ENCODE measurements at places on chromosomes 5 and 9. TPM values are rescaled to one million over a fixed set of nuclear protein-coding genes. Genes with fewer than 3 reads are reported as not detected.

- DNase-seq: no peak
These were observed 127.2 kb upstream of the SLC30A5 start for GRCh38 chr5:68966596-68966995.

- DNase-seq: no peak
These were observed 391.0 kb upstream of the WWC1 start for GRCh38 chr5:167900340-167900935.

- DNase-seq: no peak
These were observed 88.5 kb upstream of the SLC27A6 start for GRCh38 chr5:128876569-128877382.

The RASGEF1C gene
- total RNA-seq: not detected

- no peak for DNase-seq
These were observed 161.3 kb downstream of the CAVIN4 start for GRCh38 chr9:100739208-100739607.

GRCh38 chr9:6759185-6759977 is 1.6 kb downstream of the KDM4C start:
- peak; percentile 76 for DNase-seq

GRCh38 chr9:16291921-16292320 is 578.5 kb downstream of the BNC2 start:
- DNase-seq: no peak

The SRP19 gene
- total RNA-seq: 31.8 TPM

DNA sequence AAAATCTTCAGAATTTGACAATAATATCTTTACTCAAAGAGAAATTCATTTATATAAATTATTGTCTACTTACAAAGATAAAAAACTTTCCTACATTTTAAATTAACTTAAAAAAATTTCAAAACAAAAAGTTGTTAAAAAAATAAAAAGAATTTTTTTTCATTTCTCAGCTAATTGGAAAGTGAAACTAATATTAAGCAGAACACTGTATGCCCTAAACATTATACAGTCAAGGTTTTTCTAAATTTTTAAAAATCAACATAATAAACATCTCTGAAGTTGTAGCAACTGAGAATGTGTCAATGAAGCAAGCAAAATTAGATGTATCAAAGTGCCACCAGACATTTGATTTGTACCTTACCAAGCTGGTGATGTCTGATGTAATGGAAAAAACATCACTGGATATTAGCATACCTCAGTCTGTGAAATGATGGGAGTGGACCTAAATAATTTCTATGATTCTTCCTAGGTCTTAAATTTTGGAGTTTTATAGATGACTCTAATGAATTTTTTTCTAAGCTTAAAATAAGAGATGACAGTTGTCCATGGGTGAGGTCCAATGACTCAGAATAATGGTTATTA is 290.1 kb downstream of the ADAMTS6 start:
- DNase-seq: no peak

DNA sequence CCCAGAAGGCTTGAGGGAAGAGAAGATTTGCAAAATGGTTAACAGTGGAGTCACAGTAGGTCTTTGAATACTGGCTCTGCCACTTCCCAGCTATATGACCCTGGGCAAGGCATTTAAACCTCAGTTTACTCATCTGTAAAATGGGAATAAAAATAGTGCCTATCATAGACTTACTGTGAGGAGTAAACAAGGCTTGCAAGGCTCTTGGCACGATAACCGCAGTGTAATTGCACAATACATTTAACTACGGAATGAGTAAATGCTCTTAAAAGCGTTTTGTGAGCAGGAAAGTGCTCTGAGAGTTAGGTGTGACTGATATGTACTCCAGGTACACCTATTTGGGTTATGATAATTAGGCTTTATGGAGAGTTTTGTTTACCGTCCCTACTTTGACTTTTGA is 8.4 kb downstream of the SLC36A3 start:
- no peak for DNase-seq

The SERF1A gene
- total RNA-seq: 11.5 TPM

The AK8 gene
- total RNA-seq: 1.9 TPM

The SPINK13 gene
- total RNA-seq: not detected

GRCh38 chr9:90169490-90169889 is 473.1 kb downstream of the DIRAS2 start:
- no peak for DNase-seq

DNA sequence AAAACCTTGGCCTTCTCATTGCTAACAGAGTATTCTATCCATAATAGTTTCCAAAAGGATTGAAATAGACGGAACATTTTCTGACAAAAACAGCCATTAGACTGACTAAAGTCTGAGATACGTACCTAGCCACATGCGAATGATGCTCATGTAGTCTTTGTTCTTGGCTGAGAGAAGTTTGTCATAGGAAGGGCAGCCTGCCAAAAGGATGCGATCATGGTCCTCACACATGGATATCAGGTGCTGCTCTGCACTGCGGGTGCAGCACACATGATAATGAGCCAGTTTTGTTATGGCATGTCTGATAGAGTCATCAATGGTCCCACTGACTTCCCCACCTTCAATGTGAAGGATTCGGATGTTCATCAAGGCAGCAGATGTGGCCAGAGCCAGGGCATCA is 12.3 kb downstream of the GNE start:
- no peak for DNase-seq

DNA sequence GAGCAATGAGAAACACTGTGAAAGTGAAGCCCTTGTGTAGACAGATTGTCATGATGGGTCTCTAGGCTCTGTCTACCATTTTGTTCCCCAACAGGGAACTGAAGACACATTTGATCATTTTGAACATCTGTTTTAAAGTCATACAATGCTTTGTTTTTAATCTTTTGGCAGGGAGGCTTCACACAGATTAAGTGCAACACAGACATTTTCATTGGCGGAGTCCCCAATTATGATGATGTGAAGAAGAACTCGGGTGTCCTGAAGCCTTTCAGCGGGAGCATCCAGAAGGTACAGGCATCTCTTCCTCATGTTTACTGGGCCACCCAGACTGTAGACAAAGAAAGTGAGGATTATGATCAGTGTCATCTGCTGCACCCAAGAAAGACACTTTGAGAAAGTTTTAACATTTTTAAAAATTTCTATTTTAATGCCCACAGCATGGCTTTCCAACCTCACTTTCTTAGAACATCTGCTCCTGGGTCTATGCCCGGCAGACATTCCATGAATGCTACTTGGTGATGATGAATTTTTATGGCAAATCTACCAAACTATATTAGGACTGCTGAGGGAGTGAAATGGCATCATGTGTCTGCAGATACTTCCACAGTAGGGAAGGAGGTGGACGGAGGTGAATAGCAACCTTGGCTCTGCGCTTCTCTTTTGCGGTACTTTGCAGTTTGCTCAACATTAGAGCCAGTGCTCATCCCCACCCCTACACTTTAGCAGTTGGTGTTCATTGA is 121.3 kb downstream of the LIFR start:
- no peak for DNase-seq

DNA sequence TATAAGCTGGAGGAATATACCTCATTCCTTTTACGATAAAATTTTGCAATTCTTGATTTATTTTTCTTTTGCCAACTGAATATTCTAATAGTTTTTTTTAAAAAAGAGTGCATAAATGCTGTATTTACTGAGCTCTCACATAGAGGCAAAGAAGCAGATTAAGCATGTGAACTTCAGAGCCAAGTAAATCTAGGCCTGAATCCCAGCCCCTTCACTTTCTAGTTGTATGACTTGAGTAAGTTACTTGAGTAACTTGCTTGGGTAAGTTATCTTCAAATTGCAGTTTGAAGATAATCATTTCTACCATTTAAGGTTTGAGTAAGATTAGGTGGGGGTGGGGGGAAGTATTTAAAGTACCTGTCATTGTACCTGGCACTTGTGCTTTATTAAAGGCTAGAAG is 21.8 kb downstream of the LURAP1L start:
- DNase-seq: no peak

The BARHL1 gene
- not detected for total RNA-seq

GRCh38 chr9:29012911-29013310 is 1439.6 kb upstream of the C9orf72 start:
- DNase-seq: no peak

DNA sequence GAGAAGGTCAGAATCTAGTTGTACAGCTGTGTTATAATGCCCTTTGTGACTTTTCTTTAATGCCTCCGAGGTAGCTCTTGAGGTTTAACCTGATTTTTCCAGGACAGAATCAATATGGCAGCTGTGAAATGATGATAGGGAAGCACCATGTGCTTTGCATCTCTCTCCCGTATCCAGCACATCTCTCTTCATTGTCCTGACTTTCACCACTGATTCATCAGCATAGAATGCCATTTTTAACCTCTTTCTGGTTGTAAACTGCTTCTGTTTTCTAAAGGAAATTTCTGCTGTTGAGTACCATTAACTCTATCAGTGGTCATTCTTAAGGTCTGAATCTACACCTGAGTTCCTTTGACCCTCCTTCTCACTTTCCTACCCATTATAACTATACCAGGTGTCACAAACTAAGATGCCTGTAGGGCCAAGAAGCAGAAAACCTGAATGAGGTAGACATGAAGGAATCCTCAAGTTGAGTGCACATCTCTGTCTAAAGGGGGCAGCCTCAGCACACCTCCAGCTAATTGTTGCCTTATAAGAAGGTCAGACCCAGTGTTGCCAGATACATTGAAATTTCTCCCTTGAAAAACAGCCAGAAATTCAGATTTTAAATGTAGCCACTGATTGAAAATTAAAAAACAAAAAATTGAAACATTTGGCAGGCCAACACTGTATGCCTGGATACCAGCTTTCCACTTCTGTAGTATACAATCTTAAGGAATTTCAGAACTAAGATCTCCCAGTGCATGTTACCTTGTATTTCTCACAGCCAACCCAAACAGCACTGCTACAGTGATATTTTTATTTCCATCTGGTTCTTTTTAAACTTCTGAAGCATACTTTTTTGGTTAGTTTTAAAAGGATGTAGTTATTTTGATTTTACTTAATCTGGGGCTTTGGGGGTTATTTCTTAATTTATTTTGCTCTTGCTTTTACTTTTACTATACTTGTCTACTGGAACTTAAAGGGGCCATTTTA is 35.8 kb upstream of the TLX3 start:
- DNase-seq: peak; percentile 21

The PCDHB14 gene
- total RNA-seq: 1.4 TPM

The GCNT4 gene
- 3.6 TPM for total RNA-seq

- no peak for DNase-seq
These were observed 39.6 kb upstream of the ELL2 start for GRCh38 chr5:96001262-96001661.

The ESM1 gene
- total RNA-seq: not detected

DNA sequence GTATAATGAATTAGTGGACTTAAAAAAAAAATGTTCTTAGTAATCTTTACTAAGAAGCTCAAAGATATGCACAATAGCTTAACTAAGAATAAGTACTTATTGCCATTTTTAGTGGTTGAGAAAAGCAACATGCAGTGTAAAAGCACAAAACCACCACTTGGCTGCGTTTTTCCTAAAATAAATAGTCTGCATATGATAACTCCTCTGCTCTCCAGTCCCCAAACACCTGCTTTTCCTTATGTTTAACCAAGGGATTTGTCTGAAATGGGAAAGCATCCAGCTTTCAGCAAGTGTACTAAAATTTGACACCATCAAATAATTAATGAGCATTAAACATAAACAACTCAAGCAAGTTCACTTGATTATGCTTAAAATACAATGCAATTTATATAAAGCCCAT is 41.4 kb downstream of the PSIP1 start:
- no peak for DNase-seq

- DNase-seq: no peak
These were observed 185.9 kb downstream of the DAB2IP start for GRCh38 chr9:121837113-121837961.

DNA sequence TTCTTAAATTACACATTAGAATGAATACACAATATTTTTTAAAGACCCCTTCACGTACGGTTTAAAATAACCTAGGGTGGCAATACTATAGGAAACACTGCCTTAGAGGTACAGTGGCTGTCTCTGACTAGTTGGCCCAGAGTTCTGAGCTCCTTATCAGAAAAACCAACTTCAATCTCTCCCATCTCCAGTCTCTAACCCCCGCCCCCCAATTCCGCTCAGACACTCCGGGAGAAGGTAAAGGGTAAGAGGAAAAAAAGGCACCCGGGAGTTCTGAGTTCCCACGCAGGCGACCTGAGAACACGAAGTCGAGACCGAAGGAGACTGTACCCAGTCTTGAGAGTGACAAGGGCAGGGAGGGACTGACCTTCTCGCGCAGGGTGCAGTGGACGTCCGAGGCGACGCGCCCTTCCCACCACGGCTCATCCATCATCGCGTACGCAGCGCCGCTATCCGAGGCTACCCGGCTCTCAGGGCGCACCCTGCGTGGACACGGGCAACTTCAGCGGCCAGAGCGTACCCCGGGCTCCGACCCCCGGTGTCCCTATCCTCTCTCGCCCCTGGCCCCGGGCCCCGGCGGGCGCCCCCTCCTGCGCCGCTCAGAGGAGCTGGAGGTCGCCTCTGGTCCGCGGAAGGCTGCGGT is 752 bp downstream of the CCNJL start:
- no peak for DNase-seq

GRCh38 chr5:131148835-131149234 is 16.2 kb downstream of the HINT1 start:
- DNase-seq: no peak
